ENCODE measurements at places on chromosomes 2 and 18.

GRCh38 chr2:86000938-86001312 is 104.8 kb downstream of the POLR1A start:
- no peak for DNase-seq

- DNase-seq, result no peak
These were observed 27.2 kb downstream of the WIPF1 start for GRCh38 chr2:174570318-174570958.

DNA sequence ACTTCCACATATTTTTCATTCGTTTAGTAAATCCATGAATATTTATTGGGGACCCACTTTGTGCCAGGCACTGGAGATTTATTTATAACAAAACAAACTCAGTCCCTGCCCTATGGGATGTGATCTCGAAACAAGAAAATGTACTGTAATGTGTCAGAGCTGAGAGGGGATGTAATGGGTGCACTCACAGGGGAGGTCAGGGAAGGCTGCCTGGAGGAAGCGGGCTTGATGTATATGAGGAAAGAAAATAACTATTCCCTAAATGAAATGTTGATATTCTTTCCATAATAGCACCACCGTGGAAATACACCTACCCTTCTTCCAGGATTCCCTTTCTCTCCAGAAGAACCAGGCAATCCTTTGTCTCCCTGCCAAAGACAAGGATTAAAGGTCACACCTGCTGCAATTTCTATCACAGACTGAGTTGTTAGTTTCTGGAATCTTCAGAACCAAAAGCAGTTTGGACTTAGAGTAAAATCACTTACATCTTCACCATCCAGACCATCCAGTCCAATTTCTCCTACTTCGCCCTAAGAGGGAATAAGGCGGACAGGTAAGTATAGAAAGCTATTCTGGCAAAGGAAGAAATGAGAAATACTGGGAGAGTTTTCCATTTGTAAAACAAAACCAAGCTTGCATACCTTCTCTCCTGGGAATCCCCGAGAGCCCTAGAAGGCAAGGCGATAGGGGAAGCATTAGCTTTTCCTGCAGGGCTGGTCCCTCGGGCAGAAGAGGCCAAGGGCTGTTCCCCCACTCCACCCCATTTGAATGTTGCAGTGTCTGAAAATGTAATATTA is 55.0 kb downstream of the COL6A3 start:
- no peak for DNase-seq

DNA sequence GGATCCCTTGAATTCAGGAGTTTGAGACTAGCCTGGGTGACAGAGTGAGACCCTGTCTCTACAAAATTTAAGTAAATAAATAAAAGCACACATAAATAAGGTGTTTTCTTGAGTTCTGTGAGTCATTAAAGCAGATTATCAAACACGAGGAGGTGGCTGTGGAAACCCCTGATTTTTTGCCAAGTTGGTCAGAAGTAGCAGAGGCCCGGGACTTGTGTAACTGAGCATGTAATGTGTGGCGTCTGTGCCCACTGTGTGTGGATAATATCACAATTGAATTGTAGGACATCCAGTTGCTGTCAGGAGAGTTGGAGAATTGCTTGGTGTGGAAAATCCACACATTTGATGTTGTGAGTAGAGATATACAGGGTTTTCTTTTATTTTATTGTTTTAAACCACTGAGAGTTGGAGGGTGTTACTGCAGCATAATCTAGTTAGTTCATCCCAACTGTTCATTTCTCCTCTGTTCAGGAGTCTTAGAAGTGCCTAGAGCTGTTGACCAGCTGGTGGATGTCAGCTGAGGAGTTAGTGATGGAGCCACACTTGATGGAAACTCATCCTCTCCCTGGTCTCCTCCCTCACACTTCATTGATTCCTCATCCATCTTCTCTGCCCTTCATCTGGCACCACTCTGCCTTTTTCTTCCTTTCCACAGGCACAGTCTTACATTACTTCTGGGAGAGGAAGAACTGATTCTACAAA is 45.9 kb upstream of the RHOB start:
- DNase-seq, result no peak

GRCh38 chr2:182324665-182325064 is 102.2 kb downstream of the PDE1A start:
- DNase-seq, result no peak

- peak; percentile 13 for DNase-seq
These were observed 132.1 kb upstream of the DNMT3A start for GRCh38 chr2:25473758-25474340.

GRCh38 chr2:60959501-60959900 is 58.0 kb upstream of the PEX13 start:
- no peak for DNase-seq

Measured in NCI-H1417 (cell line).